CD4-positive, alpha-beta T cell (primary cell): ENCODE measurements at places on chromosomes 5 and 9.

DNA sequence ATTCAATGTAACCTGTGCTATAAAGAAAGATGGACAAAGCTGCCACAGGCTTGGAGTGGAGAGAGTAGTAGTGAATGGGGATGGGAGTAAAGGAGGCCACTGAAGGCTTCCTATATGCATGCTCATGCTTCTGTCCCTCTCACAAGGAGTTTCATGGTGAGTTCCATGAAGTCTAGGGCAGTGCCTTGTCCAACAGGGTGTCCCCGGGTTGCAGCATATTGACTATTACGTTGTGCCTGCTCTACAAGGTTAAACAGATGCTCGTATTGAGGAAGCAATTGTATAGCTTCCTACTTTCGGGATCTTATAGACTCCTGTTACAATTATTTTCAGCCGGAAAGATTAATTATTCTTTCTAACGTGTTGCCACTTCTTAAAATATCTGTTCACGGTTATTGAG is 129.1 kb upstream of the PIK3R1 start:
- DNase-seq, result no peak

- no peak for DNase-seq
Observed at GRCh38 chr5:96714450-96714849, 52.3 kb downstream of the CAST start.

GRCh38 chr5:1772634-1773033 is 27.0 kb downstream of the MRPL36 start:
- no peak for DNase-seq

- DNase-seq, result no peak
Observed at GRCh38 chr5:81283976-81284375, 17.4 kb upstream of the ZCCHC9 start.

GRCh38 chr9:10228082-10228481 is 384.7 kb downstream of the PTPRD start:
- no peak for DNase-seq

DNA sequence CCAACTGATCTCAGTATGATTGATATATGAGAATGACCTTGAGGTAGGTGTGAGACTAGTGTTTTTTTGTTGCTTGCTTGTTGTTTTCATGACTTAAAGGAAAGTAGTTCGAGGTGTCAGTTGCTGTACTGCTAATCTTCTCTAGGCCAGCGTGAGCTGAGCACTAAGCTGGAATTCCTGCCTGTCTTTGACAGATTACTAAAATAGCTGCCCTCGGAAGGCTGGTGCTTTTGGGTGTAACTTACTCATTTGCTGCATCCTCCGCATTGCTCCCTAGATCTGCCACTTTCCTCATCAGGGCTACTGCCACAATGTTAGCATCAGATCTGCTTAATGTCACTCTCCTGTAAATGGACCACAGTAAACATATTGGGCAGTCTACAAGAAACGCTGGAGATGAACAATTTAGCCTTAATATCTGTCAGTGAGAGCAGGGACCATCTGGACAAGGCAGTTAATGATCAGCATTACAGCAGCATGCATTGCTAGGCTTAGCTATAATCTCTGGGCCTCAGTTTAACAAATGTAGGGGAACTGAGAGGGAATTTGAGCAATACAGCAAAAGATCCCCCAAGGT is 106.6 kb upstream of the CDH6 start:
- DNase-seq, result no peak
